T-helper 17 cell (primary cell): ENCODE measurements at places on chromosomes 6 and 20. TPM values are rescaled to one million over a fixed set of nuclear protein-coding genes. Genes with fewer than 3 reads are reported as not detected.

DNA sequence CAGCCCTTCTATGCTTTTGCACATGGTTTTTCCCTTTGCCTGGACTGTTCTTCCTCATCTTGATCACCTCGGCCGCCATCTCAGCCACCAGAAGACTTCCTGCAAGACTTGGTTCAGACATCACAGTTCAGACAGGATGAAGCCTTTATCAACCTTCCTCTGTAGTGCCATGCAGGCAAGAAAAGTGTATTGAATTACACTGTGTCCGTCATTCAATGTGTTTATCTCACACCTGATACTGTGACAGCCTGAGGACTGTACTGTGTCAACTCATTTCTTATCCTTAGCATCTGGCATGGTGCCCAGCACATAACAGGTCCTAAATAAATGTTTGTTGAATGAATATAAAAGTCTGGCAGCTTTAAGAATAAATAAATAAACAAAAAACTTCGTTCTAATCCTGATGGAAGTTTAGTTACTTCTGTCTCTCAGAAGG is 133.3 kb upstream of the MAN1A1 start:
- no peak overlapping the region for H3K27ac ChIP-seq
- H3K27me3 ChIP-seq, result no peaks in the 10 kb centered on the region
- no peak overlapping the region for H3K4me3 ChIP-seq
- no peak for DNase-seq
- peaks cover 2% of the 10 kb centered on the region for H3K4me1 ChIP-seq

The SLC12A5 gene
- total RNA-seq, result not detected

DNA sequence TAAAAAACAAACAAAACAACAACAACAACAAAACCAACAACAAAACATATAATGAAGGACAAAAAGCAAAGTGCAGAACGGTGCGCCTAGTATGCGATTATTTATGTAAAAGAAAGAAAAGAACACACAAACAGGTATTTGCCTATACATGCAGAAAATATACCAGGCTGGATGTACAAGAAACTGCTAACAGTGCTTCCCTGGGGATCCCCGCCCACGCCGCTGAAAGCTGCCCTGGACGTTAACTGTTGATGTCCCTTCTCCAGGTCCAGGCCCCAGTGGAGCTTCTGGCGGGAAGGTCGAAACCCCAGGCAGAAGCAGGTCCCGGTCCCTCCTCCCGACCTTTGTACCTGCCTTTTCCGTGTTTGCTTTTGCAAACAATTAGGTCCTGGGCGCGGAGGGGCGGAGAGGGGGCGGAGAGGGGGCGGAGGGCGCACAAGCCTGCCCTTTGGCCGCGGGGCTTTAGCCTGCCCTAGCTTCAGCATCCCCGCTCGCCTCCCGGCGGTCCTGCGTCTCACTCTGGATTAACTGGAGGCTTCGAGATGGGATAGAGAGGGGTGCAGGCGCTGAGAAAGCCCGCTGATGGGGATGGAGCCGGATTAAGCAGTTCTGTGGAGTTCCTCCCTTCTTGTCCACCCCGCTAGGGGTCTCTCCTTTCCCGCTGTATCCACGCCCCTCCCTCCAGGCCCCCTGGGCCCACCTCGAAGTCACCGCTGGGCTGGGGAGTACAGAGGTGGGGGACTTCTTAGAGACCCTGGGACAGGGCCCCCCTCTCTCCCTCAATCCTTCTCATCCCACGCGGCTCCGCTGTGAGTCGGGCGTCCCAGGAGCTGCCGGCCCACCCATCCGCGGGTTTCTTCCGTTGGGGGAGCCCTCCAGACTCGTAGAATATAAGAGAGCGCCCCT is 8.2 kb upstream of the AHCY start:
- peaks cover 2% of the 10 kb centered on the region for H3K36me3 ChIP-seq
- no peak overlapping the region for H3K27ac ChIP-seq
- DNase-seq, result no peak
- H3K4me3 ChIP-seq, result no peak overlapping the region
- H3K27me3 ChIP-seq, result peaks cover 25% of the 10 kb centered on the region
- H3K4me1 ChIP-seq, result peaks cover 3% of the 10 kb centered on the region

DNA sequence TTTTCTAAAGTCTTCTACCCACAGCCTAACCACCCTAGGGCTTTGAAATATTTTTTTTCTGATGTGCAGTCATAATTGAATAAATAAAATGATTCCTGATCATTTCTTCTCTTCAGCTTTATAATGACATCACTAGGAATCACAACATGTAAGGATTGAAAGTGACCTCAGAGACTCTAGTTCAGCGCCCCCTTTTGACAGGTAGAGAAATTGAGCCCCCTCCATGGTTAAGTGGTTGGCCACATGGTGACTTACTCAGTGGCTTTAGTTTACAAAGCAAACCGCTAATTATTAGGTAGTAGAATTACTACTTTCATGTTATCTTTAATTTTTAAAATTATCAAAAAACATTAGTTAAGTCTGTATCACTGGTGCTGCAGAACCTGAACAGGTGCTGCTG is 13.3 kb upstream of the SLC2A12 start:
- no peaks in the 10 kb centered on the region for H3K36me3 ChIP-seq
- H3K27ac ChIP-seq, result no peak overlapping the region
- no peak overlapping the region for H3K4me3 ChIP-seq
- peaks cover 17% of the 10 kb centered on the region for H3K27me3 ChIP-seq
- no peak for DNase-seq

DNA sequence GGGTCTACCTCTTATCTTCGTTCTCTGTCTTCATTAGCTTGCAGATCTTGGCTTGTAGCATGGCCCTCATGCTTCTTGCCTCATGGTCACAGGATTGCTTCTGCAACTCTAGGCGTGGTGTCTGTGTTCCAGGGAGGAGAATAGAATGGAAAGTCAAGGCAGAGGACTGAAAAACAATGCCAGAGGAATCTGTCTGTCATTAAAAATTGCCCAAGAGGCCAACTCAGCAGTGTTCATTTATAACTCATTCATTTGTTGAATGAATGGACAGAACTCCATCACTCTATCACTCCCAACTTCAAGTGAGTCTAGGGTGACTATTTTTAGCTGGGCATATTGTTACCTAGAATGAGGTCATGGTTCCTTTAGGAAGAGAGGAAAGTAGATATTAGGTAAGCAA is 179.6 kb downstream of the UST start:
- H3K36me3 ChIP-seq, result peaks cover 2% of the 10 kb centered on the region
- no peak overlapping the region for H3K4me3 ChIP-seq
- peaks cover 4% of the 10 kb centered on the region for H3K4me1 ChIP-seq
- H3K27ac ChIP-seq, result no peak overlapping the region
- DNase-seq, result no peak

The ASIP gene
- total RNA-seq, result not detected

DNA sequence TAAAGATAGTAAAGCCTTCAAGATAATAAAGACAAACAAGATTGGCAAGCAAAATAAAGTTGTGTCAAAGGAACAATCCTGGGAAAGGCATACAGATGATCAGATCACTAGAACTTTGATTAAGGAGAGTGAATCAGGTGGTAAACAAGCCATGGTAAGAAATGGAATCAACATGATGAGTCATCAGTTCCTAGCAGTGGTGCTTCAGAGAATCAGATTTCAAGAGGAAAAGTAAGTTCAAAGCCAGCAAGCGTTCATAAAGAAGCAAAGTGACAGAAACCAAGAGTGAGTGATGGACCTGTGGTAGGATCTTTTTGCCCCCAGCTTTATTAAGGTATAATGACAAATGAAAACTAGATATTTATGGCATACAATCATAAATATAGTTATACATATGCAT is 340.4 kb downstream of the TPBG start:
- no peaks in the 10 kb centered on the region for H3K36me3 ChIP-seq
- H3K4me3 ChIP-seq, result no peak overlapping the region
- no peaks in the 10 kb centered on the region for H3K4me1 ChIP-seq
- no peaks in the 10 kb centered on the region for H3K27me3 ChIP-seq
- no peak for DNase-seq

DNA sequence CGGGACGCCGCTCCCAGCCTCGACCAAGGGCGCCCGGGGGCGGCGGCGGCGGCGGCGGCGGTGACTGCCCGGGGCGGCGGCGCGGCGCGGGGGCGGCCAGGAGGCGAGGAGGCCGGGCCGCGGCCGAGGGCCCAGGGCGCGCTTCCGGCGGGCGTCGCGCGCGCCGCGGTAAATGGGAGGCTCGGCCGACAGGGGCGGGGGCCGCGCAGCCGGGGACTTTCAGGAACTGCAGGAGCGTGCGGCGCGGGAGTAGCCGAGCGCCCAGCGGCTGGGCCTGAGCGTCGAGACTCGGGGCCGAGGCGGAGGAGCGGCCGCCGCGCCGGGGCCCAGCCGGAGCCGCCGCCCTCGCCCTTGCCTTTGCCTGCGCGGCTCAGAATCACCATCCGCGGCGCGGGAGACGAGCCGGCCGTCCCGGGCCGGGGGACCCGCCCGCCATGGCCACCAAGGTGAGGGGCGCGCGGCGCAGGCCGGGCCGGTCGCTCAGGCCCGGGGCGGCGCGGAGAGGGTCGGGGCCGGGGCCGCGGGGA is at the start of gene SNX9:
TSS of gene SNX9 (plus strand) at position 246 of the 527 bp plus-strand sequence. CDS start at position 435, 189 bp downstream.
- H3K27me3 ChIP-seq, result no peaks in the 10 kb centered on the region
- peak; percentile 65 for DNase-seq
- H3K36me3 ChIP-seq, result peaks cover 4% of the 10 kb centered on the region
- H3K27ac ChIP-seq, result peak within 1 kb of the TSS; percentile 97
- peak within 1 kb of the TSS; percentile 95 for H3K4me3 ChIP-seq
- H3K4me1 ChIP-seq, result peaks cover 25% of the 10 kb centered on the region

DNA sequence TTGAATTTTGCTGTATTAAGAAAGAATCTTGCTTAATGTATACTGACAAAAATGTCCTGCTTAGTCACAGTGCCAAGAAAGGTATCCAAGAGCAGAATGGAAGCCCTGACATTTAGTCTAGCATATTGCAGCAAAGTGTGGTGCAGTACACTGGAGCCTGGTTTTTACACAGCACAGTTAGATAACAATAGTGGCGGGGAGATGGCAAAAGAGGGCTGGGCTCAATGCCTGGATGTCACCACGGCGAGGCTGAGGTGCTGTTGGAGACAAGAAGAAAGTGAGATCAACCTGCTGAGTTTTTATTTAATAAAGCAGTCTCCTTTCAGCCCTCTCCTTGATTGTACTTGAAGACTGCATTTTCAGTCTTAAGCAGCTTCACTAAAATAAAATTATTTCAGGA is 426.0 kb downstream of the LMBRD1 start:
- H3K4me3 ChIP-seq, result no peak overlapping the region
- no peaks in the 10 kb centered on the region for H3K27me3 ChIP-seq
- H3K36me3 ChIP-seq, result no peaks in the 10 kb centered on the region

DNA sequence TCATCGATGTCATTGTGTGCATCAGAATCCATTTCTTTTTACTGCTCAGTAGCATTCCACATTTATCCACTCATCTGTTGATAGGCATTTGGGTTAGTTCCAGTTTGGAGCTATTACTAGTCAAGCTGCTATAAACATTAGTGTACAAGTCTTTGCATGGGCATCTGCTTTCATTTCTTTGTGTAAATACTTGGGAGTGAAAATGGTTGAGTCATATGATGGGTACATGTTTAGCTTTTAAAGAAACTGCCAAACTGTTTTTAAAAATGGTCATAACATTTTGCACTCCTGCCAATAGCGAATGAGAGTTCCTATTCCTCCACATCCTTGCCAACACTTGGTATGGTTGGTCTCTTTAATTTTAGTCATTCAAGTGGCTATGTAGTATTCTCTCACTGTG is 21.2 kb upstream of the SLC22A2 start:
- no peak overlapping the region for H3K4me3 ChIP-seq
- no peak for DNase-seq
- H3K4me1 ChIP-seq, result peaks cover 3% of the 10 kb centered on the region

DNA sequence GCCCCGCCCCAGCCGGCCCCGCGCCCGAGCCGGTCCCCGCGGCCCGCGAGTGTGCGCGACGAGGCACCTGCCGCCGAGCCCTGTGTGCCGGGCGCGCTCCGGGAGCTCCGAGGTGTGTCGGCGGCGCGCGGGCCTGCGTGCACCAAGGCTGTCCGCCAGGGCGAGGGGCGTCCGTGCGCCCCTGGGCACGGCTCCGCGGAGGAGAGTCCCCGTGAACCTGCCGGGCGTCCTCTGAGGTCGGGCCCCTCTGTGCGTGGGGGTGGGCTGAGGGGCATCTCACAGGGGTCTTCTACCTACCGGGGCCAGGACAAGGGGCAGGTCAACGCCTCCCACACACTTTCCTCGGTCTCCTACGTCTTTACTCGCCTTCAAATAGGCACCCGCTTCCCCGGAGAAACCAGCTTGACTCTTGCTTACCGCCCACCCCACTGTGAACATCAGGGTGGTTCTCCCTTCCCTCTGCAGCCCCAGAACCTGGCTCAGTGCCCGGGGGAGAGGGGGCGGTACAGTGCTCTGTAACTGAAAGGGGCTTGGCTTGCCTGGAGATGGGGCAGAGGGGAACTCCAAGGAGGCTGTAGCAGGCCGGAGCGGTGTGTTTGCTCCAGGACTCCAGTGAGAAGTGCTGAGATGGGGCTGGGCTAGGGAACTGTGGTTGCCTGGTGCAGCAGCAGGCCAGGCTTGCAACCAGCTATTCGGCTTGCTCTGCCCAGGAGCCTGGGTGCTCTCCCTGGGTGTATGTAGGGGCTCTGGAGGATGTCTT is at the start of gene SAMD10:
TSS of gene SAMD10 (minus strand) at position 86 of the 760 bp plus-strand sequence. CDS start 175 bp downstream, outside the sequence.
- peaks cover 52% of the 10 kb centered on the region for H3K4me1 ChIP-seq
- DNase-seq, result peak; percentile 60
- H3K36me3 ChIP-seq, result peaks cover 11% of the 10 kb centered on the region
- no peaks in the 10 kb centered on the region for H3K27me3 ChIP-seq

DNA sequence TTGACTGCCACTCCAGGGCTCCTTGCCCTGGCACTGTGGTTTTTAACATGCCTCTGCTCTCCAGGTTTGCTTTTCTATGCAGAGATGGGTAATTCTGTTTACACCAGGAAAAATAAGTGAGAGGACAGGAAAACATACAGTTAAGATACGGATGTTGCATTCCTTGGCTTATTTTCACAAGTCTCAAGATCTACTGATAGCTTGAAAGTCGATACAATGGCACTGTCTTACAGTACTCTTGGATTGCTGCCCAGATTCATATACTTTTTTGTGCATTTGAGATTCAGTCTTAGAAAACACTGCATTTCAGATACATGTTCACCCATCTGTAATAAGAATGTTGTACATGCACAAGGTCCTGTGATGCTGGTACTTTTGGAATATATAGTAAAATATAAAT is 159.6 kb upstream of the FLRT3 start:
- peaks cover 2% of the 10 kb centered on the region for H3K36me3 ChIP-seq
- H3K4me3 ChIP-seq, result no peak overlapping the region

DNA sequence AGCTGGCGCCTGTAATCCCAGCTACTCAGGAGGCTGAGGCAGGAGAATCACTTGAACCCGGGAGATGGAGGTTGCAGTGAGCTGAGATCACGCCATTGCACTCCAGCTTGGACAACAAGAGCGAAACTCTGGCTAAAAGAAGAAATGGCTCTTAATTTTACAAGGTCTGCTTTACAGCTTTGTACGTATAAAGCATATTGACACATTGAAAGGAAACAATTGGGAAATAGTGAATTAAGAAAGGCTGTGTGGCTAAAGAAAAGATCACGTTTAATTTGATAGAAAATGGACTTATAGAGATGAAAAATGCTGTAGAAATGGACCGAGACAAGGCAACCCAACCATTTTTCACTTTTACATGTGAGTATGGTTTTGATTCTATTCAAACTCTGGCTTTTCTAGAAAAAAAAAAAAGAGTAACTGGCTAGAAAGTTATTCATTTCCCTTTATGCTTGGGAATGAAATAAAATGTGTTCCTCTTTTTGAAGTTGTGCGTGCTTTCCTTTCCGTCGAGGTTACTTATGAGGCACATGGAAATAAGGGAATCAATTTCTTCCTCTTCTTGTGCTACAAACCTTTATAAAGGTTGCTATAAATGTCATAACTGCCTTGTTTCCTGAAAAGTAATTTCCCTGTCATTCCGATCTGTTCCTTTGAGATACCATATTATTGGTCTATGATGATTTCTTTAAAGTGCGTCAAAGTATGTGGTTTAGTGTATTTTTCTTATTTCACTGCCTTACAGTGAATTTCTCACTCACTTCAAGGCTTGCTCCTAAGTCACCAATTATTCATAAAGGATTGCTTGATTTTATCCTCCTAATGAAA is 29.4 kb downstream of the PFDN4 start:
- no peak overlapping the region for H3K4me3 ChIP-seq
- no peak overlapping the region for H3K27ac ChIP-seq
- peaks cover 40% of the 10 kb centered on the region for H3K27me3 ChIP-seq
- peaks cover 2% of the 10 kb centered on the region for H3K36me3 ChIP-seq
- no peak for DNase-seq
